NCI-H524 treated with DMSO at 0.1 percent for 48 hours (cell line): ENCODE measurements at places on chromosomes 12 and 14.

GRCh38 chr14:34098985-34099349 lies 148.1 kb upstream of the EGLN3 start:
- DNase-seq, result no peak

DNA sequence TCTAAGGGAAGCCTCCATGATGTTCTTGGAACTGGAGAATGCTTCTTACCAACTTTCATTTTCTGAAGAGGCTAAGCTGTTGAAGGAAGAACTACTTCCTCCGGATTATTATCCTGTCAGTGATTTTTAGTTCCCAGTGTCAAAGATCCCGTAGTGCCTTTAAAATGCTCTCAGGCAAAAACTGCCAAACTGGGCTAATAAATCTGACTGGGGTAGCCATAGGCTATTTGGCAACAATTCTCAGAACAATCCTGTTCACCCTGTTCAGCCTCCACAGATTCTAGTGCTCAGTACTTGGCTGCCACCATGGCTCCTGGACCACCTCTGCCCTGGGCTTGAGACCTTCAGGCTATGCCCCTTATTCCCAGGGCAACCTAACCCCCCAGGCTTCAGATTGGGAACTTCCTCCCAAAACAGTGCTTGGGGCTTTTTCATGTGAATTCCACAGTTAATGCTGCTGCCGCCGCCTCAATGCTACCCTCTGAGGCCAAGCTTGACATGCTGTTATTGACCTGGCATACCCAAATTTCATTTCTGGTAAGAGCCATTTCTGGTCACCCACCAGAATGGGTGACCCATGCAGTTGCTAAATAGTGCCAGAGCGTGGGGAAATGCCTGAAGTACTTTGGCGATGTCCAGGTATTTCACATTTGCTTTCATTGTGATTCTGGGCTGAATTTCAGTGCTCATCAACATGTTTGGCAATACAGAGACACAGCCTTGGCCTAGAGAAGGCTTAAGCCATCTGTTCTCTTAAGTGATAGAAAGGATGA lies 110.0 kb upstream of the ARHGAP5 start:
- no peak for DNase-seq

DNA sequence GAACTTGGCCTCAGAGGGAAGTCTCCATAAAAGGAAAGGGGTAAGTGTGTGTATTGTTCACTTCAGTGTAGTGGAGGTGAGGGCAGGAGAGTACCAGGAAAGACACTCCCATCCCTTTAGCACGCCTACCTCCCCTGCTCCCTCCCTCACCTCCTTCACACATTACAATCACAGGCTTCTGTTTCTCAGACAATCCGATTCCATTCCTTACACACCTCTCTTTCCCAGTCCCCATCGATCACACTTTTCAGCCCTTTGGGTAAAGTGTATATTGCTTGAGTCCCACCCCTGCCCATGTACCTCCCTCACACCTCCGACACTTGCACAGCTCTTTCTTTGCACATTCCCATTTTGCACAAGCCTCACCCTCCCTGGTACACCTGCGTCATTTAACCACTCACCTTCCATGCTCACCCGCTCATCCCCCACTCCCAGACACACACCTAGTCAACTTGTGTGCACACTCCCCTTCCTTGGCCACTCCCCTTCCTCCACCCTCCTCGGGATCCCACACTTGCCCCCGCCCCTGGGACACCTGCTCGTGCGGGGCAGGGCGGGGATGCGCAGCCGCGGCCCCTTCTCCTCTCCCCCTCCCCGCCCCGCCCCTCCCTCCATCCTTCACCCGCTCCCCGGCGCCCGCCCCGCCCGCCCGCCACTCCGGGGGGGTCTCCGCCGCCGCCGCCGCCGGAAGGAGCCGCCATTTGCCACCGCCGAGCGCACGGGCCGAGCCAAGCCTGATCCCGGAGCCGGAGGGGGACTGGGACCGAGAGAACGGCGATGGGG lies at the start of gene MARCHF9:
MARCHF9 (plus strand) TSS at position 693 of the 783 bp plus-strand sequence. CDS start 426 bp downstream, outside the sequence.
- DNase-seq, result peak; percentile 24

DNA sequence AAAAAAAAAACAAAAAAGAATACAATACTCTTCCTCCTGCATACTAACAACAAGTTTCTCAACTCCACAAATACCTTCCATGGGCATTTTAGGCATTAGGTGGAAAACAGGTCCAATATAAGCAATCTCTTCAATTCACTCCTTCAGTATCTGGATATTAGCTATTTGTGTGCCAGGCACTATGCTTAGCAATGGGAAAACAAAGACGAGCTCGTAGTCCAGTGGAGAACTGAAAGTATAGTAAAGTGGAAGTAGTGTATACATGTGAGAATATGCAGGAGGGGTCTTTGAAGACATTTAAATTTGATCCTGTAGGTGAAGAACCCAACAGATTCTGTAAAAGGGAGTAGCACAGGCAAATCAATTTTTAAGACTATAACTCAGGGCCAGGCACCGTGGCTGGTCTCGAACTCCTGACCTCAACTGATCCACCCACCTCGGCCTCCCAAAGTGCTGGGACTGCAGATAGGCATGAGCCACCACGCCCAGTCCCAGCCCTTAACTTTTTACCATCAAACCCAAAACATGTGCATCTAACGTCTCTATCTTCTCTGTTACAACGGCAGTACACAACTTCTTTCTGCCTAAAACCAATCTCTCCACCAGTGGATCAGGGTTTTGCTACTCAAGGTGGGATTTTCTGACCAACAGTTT lies 10.6 kb downstream of the HECTD1 start:
- no peak for DNase-seq

GRCh38 chr14:64707661-64708060 lies 3.4 kb downstream of the PLEKHG3 start:
- no peak for DNase-seq

GRCh38 chr12:117441751-117442150 lies 80.3 kb upstream of the NOS1 start:
- peak; percentile 38 for DNase-seq

- no peak for DNase-seq
Observed at GRCh38 chr12:79414252-79414651, 276.5 kb downstream of the PAWR start.

DNA sequence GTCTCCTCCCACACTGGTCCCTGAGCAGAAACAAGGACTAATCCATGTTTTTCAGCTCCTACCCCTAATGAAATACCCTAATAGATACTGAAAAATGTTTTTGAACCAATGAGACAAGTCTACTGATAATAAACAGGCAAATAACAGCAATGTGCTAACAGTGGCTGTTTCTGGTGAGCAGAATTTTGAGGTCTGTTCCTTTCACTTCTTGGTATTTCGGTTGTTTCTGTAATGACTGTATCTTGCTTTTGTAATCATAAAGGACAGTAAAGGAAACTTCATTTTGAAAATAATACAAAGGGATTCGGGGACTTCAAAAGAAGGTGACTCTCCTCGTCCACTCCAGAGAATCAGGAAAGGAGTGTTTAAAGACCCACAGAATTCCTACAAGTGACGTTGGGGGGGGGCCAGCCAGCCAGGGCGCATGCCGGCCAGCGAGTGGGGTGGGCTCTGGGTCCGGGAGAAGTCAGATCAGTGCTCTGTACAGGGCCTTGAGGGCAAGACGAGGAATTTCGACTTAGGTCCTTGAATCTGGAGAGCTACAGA lies 1.1 kb upstream of the CD9 start:
- DNase-seq, result no peak

DNA sequence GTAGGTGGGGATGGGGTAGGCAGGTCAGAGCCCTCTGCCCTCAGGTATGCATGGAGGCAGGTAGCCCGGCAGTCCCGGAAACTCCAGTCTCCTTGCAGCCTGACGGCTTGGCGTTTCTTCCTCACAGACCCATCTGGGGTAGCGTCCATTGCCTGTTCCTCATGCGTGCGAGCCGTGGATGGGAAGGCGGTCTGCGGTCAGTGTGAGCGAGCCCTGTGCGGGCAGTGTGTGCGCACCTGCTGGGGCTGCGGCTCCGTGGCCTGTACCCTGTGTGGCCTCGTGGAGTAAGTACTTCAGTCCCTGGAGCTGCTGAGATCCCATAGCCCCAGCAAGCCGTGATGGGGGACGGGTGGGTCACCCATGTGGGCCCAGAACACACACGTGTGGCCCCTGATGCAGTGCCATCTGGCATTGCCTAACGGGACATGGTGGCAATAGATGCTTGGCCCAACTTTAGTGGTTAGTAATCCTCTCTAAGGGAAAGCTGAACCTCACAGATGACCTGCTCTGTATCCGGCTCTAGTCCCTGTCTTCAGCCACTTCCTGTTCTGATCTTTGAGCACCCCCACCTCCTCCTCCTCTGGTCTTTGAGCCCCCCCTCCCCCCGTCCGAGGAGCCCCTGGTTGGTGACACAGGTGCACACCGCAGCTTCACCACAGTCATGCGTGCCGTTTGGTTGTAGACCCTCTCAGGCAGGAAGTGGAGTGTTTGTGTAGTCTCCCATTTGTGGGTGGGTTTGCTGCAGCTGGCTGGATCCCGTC lies 3.7 kb downstream of the SIVA1 start:
- DNase-seq, result no peak
